ENCODE measurements at places on chromosomes 4 and X. TPM values are rescaled to one million over a fixed set of nuclear protein-coding genes. Genes with fewer than 3 reads are reported as not detected.

TCEANC gene
- 4.2 TPM for polyA plus RNA-seq

CCDC110 gene
- 1.6 TPM for polyA plus RNA-seq

MAGEA9B gene
- not detected for polyA plus RNA-seq

MAMLD1 gene
- polyA plus RNA-seq: 21.1 TPM

GALNTL6 gene
- polyA plus RNA-seq: 2.9 TPM

GRCh38 chrX:70257423-70258288, 2.3 kb downstream of the P2RY4 start:
- no peak for DNase-seq

DNA sequence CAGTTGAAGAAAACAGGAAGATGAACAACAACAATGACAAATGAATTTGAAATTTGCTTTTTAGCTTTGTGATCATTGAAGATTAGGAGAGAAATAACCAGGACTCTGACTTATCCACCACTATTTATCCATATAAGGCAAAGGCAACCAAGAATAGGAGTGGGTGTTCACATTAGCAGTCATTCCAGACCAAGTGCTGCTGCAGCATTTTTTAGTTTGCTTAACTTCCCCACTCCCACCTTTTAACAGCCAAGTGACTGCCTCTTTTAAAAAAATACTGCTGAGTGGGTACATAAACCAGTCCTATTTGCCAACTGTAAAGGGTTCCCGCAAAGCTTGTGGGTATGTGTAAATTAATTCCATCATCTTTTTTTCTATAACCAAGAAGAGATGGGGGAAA, 230.9 kb downstream of the IQCM start:
- no peak for DNase-seq

- peak; percentile 4 for DNase-seq
Observed at GRCh38 chr4:140374130-140374477, 658 bp downstream of the SCOC start.

DNA sequence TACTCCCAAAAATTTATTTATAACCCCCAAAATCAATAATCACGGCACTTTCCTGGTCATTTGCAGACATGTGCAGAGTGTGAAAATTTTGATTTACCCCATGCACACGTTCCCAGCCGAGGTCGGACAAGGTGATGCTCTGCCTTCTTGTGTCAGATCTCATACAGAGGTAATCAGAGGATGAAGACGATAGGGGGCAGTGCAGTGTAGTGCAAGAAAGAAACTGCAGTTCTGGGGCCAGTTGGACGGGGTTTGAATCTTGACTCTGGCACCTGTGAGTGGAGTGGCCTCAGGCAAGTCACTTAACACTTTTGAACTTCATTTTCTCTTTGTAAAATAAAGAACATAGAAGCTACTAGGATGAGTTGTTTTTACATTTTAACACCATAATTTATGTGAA, 88.4 kb downstream of the FRMPD3 start:
- DNase-seq: peak; percentile 7

DNA sequence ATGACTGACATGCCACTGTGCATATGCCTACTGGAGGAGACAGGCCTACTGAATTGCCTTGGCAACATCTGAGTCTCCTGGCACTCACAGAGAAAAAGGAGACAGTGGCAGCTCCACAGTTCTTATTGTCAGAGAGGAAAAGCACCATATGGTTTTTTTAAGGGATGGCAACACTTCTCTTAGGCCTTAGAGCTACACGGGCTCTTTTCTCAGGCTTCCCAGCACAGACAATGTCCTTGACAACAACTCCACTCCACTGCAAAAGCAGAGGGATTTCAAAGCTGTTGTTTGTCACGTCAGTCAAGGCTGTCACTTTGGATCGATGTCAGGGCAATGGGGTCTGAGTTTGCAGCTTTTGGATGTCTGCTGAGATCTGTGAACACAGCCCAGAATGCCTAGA, 4.7 kb upstream of the CLCN4 start:
- DNase-seq: no peak
